NCI-H1417 treated with DMSO at 0.1 percent for 48 hours (cell line): ENCODE measurements at places on chromosomes 6 and 20.

GRCh38 chr6:43724354-43724753, 36.8 kb upstream of the MRPS18A start:
- DNase-seq = no peak

DNA sequence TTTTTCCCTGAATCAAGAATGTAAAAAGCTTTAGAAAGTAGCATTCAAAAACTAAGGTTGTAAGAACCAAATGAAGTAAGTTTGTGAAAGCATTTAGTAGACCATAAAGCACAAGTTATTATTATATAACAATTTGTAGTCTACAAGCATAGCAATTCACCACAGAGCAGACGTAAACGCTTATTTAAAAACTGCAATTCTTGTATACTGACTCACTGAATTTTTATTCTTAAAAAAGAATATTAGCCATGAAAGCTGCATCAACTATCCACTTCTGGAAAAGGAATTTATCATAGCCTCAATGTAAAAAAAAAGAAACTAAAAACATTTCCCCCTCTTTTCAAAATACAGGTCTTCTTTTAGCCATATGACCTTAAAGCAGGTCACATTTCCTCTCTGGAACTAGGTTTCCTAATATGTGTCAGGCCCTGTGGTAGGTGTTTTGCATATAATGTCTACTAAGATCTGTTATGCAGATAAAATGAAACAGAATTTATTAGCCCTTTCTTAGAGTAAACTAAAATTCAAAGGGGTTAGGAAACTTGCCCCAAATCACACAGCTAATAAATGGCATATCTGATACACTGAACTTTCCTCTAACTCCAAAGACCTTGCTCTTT, 2.1 kb downstream of the MAP3K7 start:
- DNase-seq = no peak

GRCh38 chr6:27441001-27441400, 31.9 kb downstream of the ZNF184 start:
- no peak for DNase-seq

DNA sequence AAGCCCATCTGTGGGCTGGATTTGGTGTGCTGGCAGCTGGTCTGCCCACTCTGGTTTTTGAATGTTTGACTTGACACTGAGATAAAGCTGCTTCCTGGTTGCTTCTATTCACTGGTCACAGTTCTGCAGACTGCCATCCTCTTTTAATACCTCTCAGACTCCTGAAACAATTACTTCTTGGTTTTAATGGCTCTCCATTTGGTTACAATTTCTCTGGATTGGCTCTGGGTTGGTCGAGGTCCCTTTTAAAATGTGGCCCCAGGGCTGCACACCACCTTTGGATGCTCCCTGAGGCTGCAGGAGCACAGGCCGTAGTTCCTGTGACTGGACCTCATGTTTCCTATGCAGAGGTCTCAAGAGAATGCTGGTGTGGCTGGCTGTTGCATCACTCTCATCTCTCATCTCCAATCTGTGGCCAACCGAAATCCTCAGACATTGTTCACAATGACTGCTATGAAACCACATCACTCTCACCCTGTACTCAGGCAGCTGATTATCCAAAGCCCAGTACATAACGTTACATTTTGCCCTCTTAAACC, 98.5 kb downstream of the INSM1 start:
- no peak for DNase-seq

- no peak for DNase-seq
Observed at GRCh38 chr6:139569566-139569965, 195.1 kb upstream of the CITED2 start.

- DNase-seq = no peak
Observed at GRCh38 chr20:61439251-61439650, 187.2 kb downstream of the CDH4 start.

DNA sequence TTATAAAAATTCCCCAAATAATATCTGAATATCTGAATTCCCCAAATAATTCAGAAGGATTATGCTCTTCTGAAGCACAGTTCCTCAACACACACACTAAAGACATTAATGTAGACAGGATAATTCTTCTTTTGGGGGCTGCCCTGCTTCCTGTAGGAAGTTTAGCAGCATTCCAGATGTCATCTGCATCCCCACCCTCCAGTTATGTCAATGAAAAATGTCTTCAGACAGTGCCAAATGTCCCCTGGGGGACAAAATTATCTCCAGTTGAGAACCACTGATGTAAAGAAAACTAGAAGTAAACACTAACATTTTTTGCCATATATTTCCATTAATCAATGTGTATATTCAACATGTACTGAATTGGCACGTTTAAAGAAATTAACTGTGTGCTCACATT, 25.9 kb upstream of the NAA20 start:
- DNase-seq = no peak

DNA sequence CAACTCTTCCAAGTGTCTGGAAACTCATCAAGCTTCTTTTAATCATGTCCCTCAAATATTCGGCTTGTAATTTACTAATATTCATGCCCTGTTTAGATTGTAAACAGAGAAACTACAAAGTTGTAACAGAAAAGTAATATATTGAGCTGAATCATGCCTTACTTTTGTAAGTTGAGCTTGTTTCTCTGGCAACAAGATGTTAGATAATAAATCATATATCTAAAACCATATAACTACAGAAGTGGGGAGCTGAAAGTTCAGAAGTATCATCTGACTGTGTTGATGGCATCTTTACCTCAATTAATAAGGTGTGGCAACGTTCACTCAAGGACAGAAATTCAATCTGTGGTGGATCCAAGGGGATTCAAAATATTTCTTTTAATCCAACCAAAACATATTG, 263.9 kb downstream of the PLCB1 start:
- DNase-seq = no peak

DNA sequence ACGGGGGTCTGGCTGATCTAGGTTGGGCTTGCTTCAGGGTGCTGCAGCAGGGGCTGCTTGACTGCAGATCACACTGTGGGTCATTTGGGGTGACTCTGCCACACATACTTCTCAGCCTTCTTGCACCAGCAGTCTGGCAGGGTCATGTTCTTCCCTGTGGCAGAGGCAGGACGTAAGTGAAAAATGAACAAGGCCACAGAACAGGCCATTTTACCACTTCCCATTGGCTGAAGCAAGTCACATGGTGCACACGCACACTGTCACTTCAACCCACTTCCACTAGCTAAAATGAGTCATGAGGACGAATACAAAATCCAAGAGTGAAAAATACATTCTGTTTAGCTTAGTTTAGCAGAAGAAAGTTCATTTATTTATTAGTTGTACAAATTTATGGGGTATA, 168.6 kb upstream of the GGTLC1 start:
- no peak for DNase-seq

GRCh38 chr6:26312096-26312463, 52.9 kb upstream of the BTN3A2 start:
- no peak for DNase-seq

DNA sequence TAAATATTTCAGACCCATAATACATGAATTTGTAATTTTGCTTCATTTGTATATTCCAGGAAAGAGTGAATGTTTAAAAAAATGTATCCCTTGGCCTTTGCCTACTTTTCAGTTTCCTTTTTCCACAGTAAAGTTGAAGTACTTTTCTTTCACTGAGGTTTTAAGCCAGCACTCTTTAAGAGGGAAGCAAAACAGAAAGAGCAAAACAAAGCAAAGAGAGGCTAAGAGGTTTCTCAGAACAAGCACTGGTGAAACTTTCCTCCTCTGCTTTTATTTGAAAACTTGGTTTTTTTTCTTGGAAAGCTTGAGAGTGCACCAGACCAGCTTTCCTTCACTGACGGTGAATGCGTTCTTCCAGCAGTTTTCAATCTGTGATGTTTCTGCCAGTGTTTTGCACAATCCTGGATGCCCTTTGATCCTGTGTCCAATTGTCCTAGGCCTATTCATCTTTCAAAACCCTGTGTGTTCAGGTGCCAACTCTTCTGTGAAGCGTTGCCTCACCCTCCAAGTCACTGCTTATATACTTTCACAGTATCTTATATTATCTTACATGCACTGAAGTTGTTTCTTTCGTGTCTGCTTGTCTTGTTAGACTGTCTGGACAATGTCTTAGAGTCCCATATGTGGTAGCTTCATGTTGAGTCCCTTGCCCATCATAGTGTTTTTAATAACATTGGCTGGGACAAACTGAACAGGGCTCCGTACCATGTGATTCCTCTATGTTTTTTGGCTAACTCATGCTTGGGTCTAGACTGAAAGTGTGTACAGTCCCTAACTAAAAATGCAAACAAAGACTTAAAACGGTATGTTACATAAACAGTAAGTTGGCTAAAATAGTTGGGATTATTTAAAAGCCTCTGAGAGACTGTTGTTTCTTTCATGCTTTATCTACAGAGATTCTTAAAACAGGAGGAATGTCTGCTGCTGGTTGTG, 1.9 kb downstream of the RNF217 start:
- DNase-seq = no peak

GRCh38 chr6:54248994-54249393, 59.2 kb upstream of the TINAG start:
- DNase-seq = no peak

GRCh38 chr6:4164456-4164855, 29.1 kb upstream of the ECI2 start:
- DNase-seq = no peak

DNA sequence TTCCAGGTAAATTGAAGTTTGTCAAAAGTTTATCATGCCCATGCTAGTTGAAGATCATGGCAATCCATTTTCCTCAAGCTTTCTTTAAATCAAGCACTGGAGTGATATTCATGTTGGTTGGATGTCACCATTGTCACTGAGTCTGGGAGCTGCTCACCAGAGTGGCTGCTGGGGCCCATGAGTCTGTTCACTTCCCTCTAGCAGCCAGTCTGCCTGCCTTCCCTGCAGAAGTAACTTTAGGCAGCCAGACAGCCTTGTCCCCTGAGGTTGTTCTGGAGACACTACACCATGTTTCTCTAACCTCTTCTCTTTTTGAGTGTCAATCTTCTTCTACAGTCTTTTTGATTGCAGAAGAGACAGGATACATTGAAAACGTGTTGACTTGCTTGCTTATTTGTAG, 5.5 kb downstream of the SIRT5 start:
- no peak for DNase-seq

GRCh38 chr20:53660947-53661381, 67.3 kb upstream of the ZNF217 start:
- no peak for DNase-seq

DNA sequence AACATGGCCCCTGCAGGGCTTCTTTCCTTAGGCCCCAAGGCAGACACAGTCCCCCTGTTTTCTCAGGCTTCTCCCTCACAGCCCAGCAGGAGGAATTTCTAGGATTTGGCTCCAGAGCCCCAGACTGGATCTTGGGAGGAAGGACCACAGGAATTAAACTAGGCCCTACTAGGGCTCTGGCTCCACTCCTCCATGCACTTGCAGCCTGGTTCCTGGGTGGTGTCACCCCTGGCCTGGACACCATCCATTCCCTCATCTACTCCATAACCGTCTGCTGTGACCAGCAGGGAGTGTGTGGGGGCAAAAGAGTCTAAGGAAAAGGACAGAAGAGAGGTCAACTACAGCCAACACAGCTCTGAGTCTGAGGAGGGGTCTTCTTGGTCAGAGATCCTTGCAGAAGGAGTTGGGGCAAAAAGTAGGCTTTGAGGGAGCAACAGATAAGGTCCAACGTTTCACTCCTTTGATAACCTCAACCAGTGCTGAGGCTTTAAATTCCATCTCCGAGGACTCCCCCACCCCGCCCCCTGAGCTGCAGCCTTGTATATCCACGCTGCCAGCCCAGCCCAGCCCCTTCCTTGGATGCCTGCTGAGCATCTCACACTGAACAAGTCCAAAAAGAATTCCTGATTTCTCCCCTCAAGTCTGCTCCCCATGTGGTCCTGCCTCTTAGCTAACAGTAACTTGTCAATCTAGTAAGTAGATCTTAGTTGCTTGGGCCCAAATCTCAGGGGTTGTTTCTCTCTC, 27.9 kb upstream of the SPDEF start:
- no peak for DNase-seq

DNA sequence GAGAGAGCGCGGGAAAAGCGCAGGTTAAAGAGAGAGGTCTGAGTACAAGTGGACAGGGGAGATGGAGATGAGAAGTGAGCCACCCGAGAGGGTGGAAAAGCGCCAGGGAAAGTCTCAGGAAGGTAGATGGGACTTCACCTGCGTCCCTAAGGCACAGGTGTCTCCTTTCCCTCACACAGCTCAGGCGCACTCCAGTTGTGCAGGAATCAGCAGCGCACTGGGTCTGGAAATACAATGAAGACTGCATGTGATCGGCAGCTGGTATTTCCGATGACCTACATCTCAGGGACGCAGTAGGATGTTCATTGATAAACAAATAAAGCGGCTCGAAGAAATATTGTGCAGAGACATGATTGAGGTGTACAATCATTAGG, 432 bp upstream of the KHDRBS2 start:
- no peak for DNase-seq

DNA sequence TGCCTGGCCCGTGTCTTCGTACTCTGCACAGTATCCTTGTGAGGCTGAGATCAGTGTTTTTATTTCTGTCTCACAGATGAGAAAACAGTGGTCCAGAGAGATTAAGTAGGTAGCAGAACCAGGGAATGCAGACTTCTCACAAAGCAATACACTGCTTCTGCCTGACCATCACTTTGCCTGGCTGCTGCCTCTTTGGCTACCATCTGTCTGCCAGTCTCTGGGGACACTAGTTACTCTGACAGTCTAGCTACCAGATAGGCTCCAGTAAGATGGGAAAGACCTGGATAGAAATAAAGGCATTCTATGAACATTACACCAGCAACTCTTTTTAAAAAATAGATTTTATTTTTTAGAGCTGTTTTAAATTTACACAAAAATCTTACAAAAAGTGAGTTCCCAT, 96.9 kb downstream of the PHACTR3 start:
- no peak for DNase-seq

DNA sequence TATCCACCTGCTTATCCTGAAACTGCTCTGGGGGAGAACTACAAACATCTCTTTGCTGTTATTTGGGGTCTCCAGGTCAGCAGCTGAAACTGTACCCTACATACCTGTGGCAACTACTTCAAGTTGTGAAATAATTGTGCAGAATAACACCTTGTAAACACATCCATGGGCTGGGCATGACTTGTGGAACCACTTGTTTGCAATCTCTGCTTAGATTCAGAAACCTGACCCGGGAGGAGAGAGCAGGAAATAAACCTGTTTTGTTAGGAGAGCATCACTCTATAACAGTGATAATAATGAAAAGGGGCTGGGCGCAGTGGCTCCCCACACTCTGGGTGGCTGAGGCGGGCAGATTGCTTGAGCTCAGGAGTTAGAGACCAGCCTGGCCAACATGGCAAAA, 183.1 kb downstream of the NFATC2 start:
- DNase-seq = no peak

GRCh38 chr6:43949551-43949991, 177.7 kb downstream of the MRPL14 start:
- no peak for DNase-seq

GRCh38 chr6:150079604-150080003, 10.7 kb upstream of the ULBP3 start:
- no peak for DNase-seq

- no peak for DNase-seq
Observed at GRCh38 chr6:154931711-154932424, 63.2 kb upstream of the TIAM2 start.

DNA sequence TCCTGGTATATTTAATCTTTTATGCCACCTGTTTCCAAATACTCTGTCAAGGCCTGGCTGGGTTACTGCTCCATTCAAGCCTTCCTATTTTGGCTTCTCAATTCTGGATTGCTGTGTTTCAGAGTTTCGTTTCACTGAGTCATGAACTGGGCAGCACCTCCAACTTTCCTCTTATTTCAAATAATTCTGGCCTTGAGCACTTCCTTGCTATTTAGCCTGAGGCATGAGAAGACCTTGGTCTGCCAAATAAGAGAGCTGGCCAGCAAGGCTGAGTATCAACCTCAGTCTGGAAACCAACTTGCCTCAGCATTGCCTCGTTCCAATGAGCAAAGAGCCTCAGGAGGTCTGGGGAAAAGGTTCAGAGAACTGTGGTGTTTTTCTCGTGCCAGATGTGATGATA, 66.6 kb downstream of the TNFAIP3 start:
- no peak for DNase-seq

GRCh38 chr6:52576392-52577021, 353 bp downstream of the TRAM2 start:
- DNase-seq = no peak
